T-cell (primary cell): ENCODE measurements at places on chromosomes 6 and 20. TPM values are rescaled to one million over a fixed set of nuclear protein-coding genes. Genes with fewer than 3 reads are reported as not detected.

ADRM1 gene
- total RNA-seq = 80.0 TPM

GRCh38 chr20:57051096-57051495 lies 215.3 kb downstream of the BMP7 start:
- no peak overlapping the region for H3K4me3 ChIP-seq
- H3K27ac ChIP-seq = no peak overlapping the region
- DNase-seq = no peak
- H3K27me3 ChIP-seq = peaks cover 14% of the 10 kb centered on the region
- no peaks in the 10 kb centered on the region for H3K4me1 ChIP-seq

- no peaks in the 10 kb centered on the region for H3K27me3 ChIP-seq
- H3K4me1 ChIP-seq = peaks cover 13% of the 10 kb centered on the region
- peaks cover 21% of the 10 kb centered on the region for H3K36me3 ChIP-seq
- no peak for DNase-seq
- H3K4me3 ChIP-seq = no peak overlapping the region
Observed at GRCh38 chr6:63574554-63574900, 2.2 kb downstream of the LOC128125822 start.

- peak overlapping the region; percentile 91 for H3K4me3 ChIP-seq
- H3K4me1 ChIP-seq = peaks cover 66% of the 10 kb centered on the region
- H3K27ac ChIP-seq = peak overlapping the region; percentile 66
- H3K36me3 ChIP-seq = peaks cover 30% of the 10 kb centered on the region
- H3K27me3 ChIP-seq = no peaks in the 10 kb centered on the region
Observed at GRCh38 chr6:41939176-41939847, 2.3 kb downstream of the CCND3 start.

DNA sequence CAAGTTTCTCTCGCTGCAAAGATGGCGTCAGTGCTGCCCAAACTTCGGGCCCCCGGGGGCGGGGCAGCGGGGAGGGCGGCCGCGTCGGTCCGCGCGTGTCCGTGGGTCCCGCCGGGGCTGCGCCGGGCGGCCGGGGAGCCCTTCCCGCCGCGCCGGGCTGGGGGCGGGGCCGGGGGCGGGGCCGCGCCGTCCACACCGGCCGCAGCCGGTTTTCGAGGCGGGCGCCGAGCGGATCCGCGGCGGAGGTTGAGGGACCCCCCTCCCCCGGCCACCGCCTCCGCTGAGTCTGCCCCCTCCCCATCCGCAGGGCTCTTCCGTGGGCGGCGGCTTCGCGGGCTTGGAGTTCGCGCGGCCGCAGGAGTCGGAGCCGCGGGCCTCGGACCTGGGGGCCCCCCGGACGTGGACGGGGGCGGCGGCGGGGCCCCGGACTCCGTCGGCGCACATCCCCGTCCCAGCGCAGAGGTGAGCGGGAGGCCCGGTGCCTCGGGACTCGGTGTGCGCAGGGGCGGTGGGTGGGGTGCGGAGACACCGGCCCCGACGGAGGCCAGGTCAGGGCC lies 572 bp downstream of the SLC2A4RG start:
- H3K27ac ChIP-seq = peak overlapping the region; percentile 41
- H3K4me1 ChIP-seq = peaks cover 50% of the 10 kb centered on the region
- no peak for DNase-seq
- peak overlapping the region; percentile 54 for H3K4me3 ChIP-seq
- no peaks in the 10 kb centered on the region for H3K27me3 ChIP-seq

GRCh38 chr6:43809417-43810305 lies 39.6 kb downstream of the VEGFA start:
- peaks cover 3% of the 10 kb centered on the region for H3K27me3 ChIP-seq
- no peak overlapping the region for H3K27ac ChIP-seq
- no peaks in the 10 kb centered on the region for H3K36me3 ChIP-seq
- H3K4me3 ChIP-seq = no peak overlapping the region
- DNase-seq = no peak
- peaks cover 16% of the 10 kb centered on the region for H3K4me1 ChIP-seq

- no peak overlapping the region for H3K4me3 ChIP-seq
- H3K27ac ChIP-seq = no peak overlapping the region
- no peaks in the 10 kb centered on the region for H3K27me3 ChIP-seq
- peaks cover 17% of the 10 kb centered on the region for H3K36me3 ChIP-seq
- H3K4me1 ChIP-seq = peaks cover 35% of the 10 kb centered on the region
- DNase-seq = no peak
Observed at GRCh38 chr6:30207619-30208295, 5.4 kb downstream of the TRIM26 start.

OR2H1 gene
- total RNA-seq = not detected

DNA sequence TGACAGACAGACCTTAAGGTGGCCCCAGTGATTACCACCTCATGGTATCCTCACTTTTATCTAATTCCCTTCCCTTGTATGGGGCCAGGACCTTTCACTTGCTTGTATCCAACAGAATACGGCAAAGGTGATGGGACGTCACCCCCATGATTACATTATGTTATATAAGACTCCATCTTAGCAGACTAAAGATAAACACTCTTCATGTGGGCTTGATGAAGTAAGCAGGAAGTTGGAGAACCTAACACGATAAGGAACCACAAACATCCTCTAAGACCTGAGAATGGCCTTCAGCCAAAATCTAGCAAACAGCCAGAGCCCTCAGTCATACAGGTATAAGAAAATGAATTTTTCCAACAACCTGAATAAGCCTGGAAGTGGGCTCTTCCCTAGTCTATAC lies 8.0 kb downstream of the SLC17A3 start:
- H3K27ac ChIP-seq = peak overlapping the region; percentile 78
- H3K27me3 ChIP-seq = no peaks in the 10 kb centered on the region
- H3K4me1 ChIP-seq = peaks cover 10% of the 10 kb centered on the region

- H3K4me3 ChIP-seq = no peak overlapping the region
- DNase-seq = no peak
- H3K4me1 ChIP-seq = no peaks in the 10 kb centered on the region
- no peaks in the 10 kb centered on the region for H3K36me3 ChIP-seq
Observed at GRCh38 chr6:114033606-114034005, 62.7 kb upstream of the HDAC2 start.

DNA sequence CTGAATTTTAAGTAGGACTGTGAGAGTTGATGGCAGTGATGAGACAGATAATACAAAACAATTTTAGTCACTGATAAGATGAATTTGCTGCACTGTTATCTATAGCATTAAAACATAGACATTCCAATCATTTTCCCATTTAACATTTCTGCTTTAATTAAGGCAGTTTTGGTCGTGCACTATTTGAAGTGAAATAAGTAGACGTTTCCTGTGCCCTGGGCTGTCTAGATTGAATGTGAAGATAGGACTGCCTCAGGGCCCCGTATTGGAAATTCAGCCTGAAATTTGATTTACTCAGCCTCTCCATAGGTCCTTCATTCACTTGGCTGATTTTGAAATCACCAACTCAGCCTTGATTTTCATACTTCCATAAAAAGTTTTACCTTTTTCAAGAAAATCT lies 48.3 kb downstream of the ARID1B start:
- H3K27ac ChIP-seq = no peak overlapping the region
- peaks cover 39% of the 10 kb centered on the region for H3K4me1 ChIP-seq
- H3K27me3 ChIP-seq = no peaks in the 10 kb centered on the region
- H3K36me3 ChIP-seq = no peaks in the 10 kb centered on the region
